Stimulated activated CD8-positive, alpha-beta memory T cell treated with anti-CD3 and anti-CD28 coated beads, Interleukin-7, amount 100 ng/mL, for 24 hours (primary cell): ENCODE measurements at places on chromosomes 3 and 15.

DNA sequence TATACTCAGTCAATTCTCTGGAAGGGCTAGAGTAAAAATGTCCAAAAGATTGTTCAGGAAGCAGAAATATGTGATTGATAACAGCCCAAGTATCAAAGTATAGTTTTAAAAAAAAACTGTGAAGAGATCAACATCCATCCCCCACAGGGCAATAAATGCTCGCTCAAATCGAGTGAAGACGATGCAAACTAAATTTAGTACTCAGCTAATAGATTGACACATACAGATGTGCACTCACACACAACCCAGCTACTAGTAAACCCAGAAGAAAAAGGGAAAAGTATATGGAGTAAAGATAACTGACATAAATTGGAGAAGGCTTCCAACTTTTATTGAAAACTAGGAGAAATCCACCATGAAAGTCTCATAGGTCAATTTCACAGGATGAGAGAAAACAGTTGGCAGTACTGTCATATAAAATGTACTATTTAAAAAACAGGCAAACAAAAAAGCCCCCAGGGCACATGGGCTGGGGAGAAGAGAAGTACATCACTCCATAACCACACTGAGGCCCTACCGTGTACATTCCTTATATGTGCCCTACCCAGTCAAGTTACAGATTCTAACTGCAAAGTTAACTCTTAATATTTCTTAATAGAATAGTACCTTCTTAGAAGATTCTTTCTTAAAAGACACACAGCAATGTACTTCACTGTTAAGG is 125.7 kb downstream of the TBL1XR1 start:
- DNase-seq = no peak

GRCh38 chr15:35061161-35061824 is 23.8 kb downstream of the NANOGP8 start:
- DNase-seq = no peak

DNA sequence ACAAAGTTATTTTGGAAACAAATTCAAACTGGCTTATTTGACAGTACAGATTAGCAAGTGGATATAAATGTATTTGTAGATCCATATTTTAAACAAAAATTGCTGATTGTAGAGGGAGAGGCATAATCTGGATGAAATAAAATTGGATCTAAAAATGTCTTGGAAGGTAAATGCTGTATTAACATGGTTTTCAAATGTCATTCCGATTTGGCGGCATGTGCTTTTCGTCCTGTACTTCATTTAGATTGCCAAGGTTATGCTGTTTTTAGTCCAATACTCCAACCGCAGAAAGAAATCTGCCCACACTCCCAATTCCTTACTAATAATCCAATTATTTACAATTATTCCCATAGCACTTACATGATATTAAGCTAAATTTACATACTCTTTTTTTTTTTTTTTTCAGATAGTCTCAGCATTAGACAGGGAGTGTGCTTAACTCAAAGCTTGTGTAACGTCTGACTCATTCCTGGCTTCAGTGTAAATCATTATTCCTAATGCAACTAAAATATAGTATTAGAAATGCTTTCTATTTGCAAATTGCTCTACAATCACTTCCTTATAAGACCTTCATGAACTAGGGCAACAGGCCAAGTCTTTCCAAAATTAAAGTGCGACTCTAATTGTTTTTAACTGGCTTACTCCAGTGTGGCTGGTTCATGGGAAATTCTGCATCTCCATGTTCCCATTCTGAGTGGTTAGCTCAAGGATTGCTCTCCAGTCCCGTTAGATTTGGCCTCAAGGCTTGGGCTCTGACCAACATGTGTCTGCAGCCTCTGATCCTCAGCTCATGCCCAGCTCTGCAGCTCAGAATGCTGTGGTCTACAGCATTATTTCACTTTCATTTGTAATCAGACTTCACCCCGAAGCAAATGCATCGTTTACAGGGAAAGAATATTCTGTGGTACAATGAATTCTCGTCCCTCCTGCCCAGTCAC is 103.9 kb downstream of the FBN1 start:
- DNase-seq = no peak

DNA sequence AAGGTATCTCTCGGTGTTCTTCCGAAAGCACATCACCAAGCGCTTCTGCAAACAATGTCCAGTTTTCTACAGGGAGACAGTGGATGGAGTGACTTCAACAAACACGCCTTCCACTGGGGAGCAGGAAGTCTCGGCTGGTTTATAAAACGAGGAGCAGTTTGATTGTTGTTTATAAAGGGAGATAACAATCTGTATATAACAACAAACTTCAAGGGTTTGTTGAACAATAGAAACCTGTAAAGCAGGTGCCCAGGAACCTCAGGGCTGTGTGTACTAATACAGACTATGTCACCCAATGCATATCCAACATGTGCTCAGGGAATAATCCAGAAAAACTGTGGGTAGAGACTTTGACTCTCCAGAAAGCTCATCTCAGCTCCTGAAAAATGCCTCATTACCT is 4.6 kb downstream of the CCR2 start:
- DNase-seq = no peak

DNA sequence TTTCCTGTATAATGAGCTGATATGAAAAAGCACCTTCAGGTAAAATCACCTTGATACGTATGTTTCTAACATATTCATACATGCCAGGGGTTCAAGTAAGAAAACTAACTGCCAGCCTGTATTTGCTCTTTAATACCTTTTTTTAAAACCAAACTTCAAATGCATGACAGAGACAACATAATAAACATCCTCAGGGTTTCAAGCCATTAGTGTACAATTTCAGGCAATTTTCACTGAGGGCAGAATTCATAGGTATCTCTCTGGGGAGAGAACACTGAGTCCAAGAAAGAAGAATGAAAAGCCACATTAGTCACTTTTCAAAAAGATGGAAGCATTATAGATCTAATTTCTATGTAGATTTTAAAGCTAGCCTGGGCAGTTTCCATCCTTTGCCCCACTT is 26.9 kb downstream of the MINDY4B start:
- DNase-seq = no peak

GRCh38 chr15:63083541-63083940 is 38.1 kb upstream of the LACTB start:
- no peak for DNase-seq

- DNase-seq = no peak
Observed at GRCh38 chr3:86958534-86958933, 32.4 kb downstream of the VGLL3 start.

DNA sequence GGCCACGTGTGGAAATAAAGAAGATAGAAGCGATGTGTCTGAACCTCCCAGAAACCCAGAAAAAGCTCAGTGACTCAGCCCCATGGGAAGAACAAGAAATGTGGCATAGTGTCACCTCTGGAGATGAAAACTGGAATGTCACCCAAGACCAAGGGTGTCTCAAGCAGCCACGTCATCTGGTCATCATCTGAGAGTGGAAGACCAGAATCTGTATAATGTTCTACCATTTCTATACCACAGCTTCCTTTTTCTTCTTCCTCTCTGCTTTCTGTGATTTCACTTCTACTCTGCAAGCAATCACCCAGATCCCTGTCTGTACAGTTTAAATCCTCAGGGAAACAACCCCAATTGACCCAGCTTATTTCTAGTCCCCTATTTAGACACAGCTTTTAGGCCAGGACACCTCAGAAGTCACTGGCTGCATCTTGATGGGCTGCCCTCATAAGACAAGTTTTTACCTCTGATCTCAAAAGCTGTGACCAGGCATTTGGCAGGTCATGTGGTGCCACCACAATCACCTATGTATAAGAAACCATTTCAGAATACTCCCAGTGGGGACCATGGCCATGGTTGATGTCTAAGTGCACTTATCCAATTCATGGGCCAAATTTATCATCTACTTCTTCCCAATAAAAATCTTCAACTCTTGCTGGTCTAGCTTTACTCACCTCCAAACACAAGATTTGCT is 278.5 kb upstream of the UMPS start:
- DNase-seq = no peak

DNA sequence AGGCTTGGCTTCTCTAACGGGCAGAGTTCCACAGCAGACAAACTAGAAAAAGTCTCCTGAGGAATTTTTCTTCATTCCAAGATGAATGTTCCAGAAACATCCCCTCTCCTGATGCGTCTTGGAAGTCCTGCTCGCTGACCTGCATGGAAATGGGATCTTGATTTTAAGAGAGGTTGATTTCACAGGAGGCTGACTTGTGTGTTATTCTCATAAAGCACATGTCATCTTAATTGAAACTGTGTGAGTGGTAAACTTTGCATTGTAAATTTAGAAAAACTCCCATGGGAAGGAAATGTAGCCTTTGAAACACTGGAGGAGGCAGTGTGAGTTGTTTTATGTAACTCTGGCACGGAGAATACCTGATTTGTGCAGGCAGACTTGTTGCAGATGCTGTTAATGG is 337.8 kb upstream of the NR2E3 start:
- no peak for DNase-seq

GRCh38 chr3:72191209-72191960 is 406.4 kb upstream of the PROK2 start:
- no peak for DNase-seq

DNA sequence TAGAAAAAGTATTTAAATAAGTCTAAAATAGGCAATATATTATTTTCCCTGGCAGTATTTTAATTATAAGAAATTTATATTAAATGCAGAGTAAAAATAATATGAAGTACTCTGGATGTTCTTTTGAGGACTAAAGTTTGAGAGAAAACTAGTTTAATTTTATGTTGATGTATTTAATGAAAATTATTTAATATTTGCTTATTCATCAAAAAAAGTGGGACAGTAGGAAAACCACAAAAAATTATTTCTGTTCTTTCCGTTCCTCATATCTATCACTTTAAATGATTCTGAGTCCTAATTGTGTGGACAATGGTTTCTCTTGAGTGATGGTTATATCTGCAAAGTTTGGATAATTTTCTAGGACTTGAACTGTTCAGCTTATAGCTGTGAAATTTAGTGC is 147.2 kb upstream of the TNIK start:
- no peak for DNase-seq

DNA sequence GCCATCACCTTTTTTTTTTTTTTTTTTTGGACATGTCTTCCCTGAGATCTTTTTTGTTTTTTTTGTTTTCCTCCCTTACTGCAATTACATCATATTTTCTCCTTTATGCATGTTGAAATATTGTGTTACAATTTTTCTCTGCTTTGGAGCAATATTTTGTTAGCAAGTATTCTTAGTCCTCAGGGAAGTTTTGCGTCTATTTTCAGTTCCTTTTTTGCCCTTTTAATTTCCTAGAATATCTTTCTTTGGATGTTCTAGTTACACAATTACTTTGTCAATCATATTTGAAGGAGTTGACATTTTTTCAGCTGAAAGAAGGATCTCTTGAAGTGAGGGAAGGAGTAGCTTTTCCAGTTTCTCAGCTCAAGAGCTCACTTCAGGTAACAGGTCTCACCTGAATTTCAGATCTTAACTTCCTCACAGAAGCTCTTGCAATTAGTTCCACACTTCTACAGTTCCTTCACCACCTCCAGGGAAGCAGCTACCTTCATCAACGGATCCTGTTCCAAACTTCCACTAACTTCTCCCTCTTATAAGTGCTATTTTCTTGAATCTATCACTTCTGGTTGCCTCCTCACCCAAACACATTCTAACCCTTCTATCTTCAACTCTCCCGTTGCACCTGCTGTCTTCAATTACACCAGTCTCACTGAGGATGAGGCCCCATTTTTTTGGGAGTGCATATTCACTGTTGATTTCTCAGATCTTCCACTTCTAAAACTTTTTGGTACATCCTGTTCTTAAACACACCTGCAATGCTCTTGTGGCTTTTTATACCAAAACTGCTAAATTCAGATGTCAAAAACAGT is 57.8 kb upstream of the CPOX start:
- DNase-seq = no peak

DNA sequence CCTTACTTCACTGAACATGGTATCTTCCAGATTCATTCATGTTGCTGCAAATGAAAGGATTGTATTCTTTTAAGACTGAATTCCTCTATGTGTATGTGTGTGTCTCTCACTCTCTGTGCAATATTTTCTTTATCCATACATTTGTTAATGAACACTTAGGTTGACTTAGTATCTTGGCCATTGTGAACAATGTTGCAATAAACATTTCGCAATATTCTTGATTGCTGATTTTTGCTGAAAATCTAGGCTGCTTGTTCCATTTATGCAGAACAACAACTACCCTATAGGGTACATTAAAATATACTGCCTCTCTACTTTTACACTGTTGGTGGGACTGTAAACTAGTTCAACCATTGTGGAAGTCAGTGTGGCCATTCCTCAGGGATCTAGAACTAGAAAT is 732.4 kb downstream of the CADM2 start:
- DNase-seq = no peak

DNA sequence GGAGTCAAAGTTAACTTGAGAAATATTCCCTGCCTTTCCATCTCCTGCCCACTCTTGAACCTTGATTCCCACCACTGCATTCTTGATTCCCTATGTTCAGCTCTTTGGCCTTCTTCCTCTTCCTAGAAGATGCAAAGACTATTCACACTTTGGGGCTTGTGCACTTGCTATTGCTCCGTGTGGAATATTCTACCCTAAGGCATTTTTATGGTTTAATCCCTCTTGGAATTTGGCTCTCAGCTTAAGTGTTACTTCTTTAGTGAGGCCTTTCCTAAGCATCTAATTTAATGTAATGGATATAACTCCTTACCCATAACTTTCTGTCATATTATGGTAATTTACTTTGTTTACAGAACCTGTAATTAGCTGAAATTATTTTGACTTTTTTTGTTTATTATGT is 318.9 kb upstream of the COL8A1 start:
- DNase-seq = no peak

DNA sequence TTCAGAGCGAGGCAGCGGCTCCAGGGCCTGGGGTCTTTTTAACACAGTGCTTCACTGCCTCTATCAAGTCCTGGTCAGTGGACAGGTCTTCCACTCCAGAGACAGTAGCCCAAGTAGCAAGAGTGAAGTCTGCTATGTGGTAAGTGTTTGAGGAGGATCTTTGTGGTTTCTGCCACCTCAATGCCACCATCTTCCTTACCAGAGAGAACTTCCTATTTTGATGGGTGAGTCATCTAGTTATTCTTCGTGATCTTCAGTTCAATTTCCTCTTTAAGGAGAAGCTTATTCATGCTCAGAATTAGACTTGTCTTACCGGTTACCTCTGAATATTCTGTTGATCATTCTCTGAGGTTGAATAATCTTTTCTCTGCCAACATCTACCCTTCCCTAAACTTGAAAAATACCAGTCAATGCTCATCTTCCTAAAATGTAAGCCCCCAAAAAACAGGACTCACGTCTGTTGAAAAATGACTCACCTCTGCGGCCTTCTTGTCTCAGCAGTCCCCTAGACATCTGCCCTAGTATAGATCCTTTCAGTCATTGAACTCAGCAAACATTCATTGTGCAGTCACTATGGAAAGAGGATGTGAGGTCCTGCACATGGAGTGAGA is 32.2 kb upstream of the BCL6 start:
- no peak for DNase-seq

GRCh38 chr3:97957617-97958311 is 14.5 kb downstream of the RIOX2 start:
- DNase-seq = no peak

DNA sequence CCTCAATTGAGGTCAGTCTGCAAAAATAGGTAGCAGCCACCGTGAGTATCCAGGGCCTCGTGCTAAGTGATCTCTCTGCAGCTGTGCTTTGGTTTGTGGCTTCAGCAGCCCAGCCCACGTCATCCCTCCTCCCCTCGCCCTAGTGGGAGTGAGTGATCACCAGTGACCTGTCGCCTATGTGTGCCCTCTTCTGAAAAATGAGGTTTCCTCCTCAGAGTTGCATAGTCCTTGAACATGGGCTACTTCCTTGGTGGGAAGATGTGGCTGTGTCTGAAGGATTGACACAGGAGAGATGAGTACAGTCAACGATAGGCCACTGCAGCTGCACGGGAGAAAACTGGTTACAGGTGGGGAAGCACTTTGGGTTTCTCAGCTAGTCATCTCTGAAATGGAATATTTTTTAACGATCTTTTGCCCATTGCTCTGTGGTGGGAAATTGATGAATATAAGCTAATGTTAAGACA is 144.8 kb upstream of the BHLHE40 start:
- DNase-seq = peak; percentile 51
